ENCODE measurements at places on chromosomes 3 and 15. TPM values are rescaled to one million over a fixed set of nuclear protein-coding genes. Genes with fewer than 3 reads are reported as not detected.

The CAMP gene
- total RNA-seq, result not detected

The PTX3 gene
- 0.71 TPM for total RNA-seq

The ZDHHC3 gene
- total RNA-seq, result 48.4 TPM

The ITIH1 gene
- not detected for total RNA-seq

The SCN5A gene
- 0.55 TPM for total RNA-seq

The PTPRG gene
- total RNA-seq, result not detected

GRCh38 chr3:114056130-114057010, at the start of the genes CCDC191 and QTRT2:
CCDC191 (minus strand) TSS chr3:114056526; CDS start chr3:114056466, 60 bp downstream.
QTRT2 (plus strand) TSS chr3:114056737; CDS start chr3:114065258, 8,521 bp downstream.
- no peaks in the 10 kb centered on the region for H3K27me3 ChIP-seq
- peak within 1 kb of the TSS; percentile 97 for H3K27ac ChIP-seq
- peak within 1 kb of the TSS; percentile 94 for H3K4me3 ChIP-seq
- peaks cover 26% of the 10 kb centered on the region for H3K4me1 ChIP-seq
- peak; percentile 100 for DNase-seq
- peaks cover 7% of the 10 kb centered on the region for H3K36me3 ChIP-seq

- DNase-seq, result no peak
- no peaks in the 10 kb centered on the region for H3K4me1 ChIP-seq
- H3K4me3 ChIP-seq, result no peak overlapping the region
- H3K36me3 ChIP-seq, result no peaks in the 10 kb centered on the region
- H3K27me3 ChIP-seq, result no peaks in the 10 kb centered on the region
Measured at GRCh38 chr3:102156426-102156825, 278.4 kb upstream of the ZPLD1 start.

GRCh38 chr3:18567293-18567692, 142.2 kb upstream of the SATB1 start:
- no peaks in the 10 kb centered on the region for H3K27me3 ChIP-seq
- peaks cover 16% of the 10 kb centered on the region for H3K4me1 ChIP-seq
- H3K36me3 ChIP-seq, result peaks cover 3% of the 10 kb centered on the region
- no peak overlapping the region for H3K27ac ChIP-seq

DNA sequence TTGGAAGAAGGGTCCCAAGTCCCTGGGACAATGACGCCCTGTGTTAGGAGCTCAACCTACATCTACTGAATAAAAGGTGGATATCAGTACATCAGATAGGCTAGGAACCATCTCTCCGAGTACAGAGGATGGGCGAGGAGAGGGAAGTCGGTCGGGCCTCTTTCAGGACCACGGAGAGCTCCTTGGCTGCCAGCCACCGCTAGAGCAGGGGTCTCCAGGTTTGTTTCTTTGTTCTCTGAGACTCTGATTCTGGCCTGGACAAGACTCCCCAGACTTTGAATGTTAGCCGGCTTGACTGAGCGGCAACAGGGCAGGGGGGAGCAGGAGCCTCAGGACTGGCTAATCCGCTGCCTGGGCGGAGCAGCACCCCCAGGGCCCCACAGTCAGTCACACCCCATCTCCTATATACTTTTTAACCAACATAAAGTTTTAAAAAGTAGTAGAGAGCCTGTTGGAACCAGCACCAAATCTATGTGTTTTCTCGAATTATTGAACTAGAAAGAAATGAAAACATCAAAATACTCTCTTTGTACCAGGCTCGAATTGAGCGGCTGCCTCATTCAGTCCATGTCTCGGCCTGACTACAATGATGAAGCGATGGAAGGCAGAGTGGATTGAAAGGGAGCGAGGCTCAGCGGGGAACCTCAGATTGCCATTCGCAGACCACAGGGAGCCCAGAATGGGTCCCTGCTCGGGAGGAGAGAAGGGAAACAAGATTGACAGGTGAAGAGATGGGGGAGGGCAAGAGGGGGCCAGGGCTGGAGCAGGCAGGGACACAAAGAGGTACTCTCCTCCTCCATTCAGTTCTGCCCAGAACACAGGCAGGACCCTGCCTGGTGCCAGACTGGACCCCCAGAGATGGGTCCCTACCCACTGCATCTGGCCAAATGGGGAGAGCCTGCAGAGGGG, 131.6 kb downstream of the TPRA1 start:
- no peaks in the 10 kb centered on the region for H3K36me3 ChIP-seq
- H3K4me3 ChIP-seq, result no peak overlapping the region
- DNase-seq, result peak; percentile 23
- H3K27ac ChIP-seq, result no peak overlapping the region

DNA sequence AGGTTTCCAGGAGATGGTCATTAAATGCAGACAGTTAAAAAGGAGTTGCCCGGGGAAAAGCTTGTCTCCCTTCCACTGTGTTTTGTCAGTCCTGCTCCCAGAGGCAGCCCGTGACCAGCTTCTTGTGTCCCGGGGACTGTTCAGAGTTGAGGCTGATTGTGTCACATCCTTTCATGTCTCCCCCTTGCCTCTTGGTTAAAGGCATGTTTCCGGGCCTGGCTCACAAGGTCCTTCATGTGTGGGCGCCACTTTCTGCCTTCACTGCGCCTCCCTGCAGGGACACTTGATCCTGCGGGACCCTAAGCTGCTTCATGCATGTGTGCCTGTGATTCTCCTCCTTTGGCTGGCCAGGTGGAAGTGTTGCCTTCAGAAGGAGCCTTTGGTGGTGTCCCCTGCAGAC, 9.2 kb downstream of the CHCHD6 start:
- no peaks in the 10 kb centered on the region for H3K27me3 ChIP-seq
- H3K27ac ChIP-seq, result no peak overlapping the region
- no peak for DNase-seq
- H3K4me3 ChIP-seq, result no peak overlapping the region
- peaks cover 12% of the 10 kb centered on the region for H3K4me1 ChIP-seq
- H3K36me3 ChIP-seq, result no peaks in the 10 kb centered on the region

GRCh38 chr3:178707311-178708031, 171.2 kb downstream of the KCNMB2 start:
- no peak for DNase-seq
- no peaks in the 10 kb centered on the region for H3K27me3 ChIP-seq
- H3K36me3 ChIP-seq, result no peaks in the 10 kb centered on the region
- no peak overlapping the region for H3K27ac ChIP-seq

DNA sequence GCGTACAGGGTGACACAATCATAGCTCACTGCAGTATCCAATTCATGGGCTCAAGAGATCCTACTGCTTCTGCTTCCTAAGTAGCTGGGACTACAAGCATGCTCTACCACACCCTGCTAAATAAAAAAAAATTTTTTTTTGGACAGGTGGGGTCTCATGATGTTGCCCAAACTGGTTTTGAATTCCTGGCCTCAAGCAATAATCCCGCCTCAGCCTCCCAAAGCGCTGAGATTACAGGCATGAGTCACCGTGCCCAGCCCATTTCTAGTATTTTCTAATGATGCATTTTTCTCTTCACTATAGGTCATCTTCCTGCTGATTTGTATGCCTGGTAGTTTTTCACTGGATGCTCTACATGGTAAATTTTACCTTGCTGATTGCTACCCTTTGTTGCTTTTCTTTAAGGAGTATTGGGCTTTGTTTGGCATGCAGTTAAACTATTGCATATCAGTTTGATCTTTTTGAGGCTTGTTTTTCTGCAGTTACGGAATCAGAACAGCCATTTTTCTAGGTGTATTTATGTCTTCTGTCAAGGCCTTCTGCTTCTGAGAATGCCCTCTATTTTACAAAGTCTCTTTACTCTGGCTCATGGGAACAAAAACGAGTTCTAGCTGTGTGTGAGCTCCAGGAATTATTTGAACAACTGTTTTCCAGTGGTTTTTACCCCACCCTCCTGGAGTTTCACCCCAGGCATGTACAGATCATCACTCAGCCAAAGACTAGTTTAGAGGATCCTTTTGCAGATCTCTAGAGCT, 14.2 kb upstream of the NPTN start:
- no peak overlapping the region for H3K4me3 ChIP-seq
- no peak overlapping the region for H3K27ac ChIP-seq
- no peaks in the 10 kb centered on the region for H3K36me3 ChIP-seq

DNA sequence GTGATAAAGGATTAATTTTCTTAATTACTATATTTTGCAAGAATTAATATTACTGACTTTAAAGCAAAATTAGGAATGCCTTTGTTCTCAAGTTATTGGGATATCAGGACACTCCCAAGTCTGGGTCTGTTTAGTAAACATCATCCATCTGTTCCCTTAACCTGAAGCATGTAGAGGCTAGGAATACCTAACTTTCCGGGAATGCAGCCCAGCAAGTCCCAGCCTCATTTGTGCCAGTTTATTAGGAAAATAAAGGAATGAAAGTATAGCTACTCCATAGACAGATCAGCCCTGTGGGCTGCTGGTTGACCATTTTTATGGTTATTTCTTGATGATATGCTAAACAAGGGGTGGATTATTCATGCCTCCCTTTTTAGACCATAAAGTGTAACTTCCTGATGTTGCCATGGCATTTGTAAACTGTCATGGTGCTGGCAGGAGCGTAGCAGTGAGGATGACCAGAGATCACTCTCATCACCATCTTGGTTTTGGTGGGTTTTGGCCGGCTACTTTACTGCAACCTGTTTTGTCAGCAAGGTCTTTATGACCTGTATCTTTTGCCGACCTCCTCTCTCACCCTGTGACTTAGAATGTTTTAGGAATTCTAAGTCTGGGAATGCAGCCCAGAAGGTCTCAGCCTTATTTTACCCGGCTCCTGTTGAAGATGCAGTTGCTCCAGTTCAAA, 540.2 kb downstream of the NAALADL2 start:
- no peaks in the 10 kb centered on the region for H3K27me3 ChIP-seq
- DNase-seq, result no peak
- H3K4me3 ChIP-seq, result no peak overlapping the region
- H3K36me3 ChIP-seq, result no peaks in the 10 kb centered on the region
- H3K27ac ChIP-seq, result no peak overlapping the region

DNA sequence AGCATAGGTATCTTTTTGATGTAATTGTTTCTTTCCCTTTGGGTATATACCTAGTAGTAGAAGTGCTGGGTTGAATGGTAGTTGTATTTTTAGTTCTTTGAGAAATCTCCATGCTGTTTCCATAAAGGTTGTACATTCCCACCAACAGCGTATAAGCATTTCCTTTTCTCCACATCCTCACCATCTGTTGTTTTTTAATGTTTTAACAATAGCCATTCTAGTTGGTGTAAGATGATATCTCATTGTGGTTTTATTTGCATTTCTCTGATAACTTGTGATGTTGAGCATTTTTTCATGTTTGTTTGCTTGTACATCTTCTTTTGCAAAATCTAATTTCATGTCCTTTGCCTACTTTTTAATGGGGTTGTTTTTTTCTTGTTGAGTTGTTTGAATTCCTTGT, 80.0 kb upstream of the TMC3 start:
- peaks cover 11% of the 10 kb centered on the region for H3K36me3 ChIP-seq
- H3K4me1 ChIP-seq, result no peaks in the 10 kb centered on the region
- H3K27me3 ChIP-seq, result no peaks in the 10 kb centered on the region

DNA sequence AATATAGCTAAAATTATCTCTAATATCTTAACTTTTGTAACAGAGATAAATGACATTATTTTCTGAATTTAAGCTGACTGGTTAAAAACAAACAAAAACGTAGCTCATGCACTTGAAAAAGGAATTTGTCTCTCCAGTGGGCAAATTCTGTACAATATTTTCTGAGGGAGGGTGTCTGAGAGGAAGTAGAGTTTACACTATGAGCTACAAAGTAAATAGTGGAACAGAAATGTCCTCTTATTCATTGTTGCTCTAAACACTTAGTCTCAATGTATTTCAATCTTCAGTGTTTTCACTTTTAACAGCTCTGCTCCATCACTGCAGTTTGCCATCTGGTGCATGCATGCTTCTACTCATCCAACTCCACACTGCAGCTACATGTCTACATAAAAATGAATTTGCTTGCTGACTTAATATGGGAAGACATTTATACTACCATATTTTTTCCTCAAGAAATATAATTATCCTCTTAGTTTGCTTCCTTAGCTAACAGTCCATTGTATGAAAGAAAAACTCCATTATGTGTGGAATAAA, 817.4 kb upstream of the LMCD1 start:
- H3K4me1 ChIP-seq, result no peaks in the 10 kb centered on the region
- DNase-seq, result no peak
- H3K4me3 ChIP-seq, result no peak overlapping the region
- no peaks in the 10 kb centered on the region for H3K36me3 ChIP-seq
- no peaks in the 10 kb centered on the region for H3K27me3 ChIP-seq

DNA sequence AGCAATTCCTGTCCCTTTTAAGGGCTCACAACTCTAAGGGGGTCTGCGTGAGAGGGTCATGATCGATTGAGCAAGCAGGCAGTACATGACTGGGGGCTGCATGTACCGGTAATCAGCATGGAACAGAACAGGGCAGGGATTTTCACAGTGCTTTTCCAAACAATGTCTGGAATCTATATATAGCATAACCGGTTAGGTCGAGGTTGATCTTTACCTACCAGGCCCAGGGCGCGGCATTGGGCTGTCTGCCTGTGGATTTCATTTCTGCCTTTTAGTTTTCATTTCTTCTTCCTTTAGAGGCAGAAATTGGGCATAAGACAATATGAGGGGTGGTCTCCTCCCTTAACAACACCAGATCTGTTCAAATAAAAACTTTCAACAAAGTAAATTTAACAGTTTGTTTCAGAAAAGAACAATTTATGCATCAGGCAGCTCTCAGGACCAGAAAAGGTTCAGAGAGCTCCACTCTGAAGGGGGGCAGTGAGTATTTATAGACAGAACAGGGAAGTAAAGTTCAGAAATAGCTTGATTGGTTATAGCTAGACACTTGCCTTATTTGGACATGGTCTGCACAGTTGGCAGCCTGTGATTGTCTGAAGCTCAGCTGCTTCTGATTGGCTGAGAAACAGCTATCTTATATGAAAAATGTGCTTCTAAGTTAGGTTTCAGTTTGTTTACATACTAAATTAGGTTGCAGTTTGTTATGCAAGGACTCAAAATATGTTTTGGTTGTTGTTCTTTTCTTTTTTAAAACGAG, 17.2 kb upstream of the B4GALT4 start:
- no peak overlapping the region for H3K27ac ChIP-seq
- no peak overlapping the region for H3K4me3 ChIP-seq
- no peak for DNase-seq
- H3K27me3 ChIP-seq, result peaks cover 4% of the 10 kb centered on the region
- peaks cover 10% of the 10 kb centered on the region for H3K4me1 ChIP-seq
- no peaks in the 10 kb centered on the region for H3K36me3 ChIP-seq

DNA sequence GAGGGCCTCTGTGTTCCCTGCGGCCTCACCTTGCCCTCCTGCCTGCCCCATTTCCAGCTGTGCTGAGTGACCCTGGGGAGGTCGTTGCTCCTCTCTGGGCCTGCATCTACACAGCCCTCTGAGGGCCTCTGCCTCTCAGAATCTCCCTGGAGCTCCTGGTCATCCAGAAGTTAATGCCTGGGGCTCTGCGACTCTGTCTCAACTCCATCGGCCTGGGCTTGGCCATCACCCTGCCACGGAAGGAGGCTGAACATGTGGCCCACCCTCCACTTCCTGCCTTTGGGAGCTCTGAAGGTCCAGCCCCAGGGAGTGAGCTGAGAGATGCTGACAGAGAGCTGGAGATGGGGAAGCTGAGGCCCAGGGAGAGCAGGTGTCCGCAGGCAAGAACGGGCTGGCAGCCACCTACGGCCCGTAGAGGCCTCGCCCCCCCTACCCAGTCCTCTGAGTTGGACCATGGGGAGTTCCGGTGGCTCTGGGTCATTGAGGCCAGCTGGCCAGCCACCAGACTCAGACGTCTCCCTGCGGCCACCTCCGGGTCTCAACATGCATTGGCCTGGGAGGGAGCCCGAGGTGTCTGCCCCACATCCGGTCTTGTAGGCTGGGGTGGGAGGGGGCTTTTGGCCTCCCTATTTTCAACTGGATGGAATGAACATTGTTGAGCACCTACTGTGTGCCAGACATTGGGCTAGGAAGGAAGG, 34.2 kb downstream of the GRIP2 start:
- H3K4me3 ChIP-seq, result no peak overlapping the region
- no peak for DNase-seq
- H3K4me1 ChIP-seq, result peaks cover 2% of the 10 kb centered on the region
- H3K27me3 ChIP-seq, result peaks cover 5% of the 10 kb centered on the region
- no peak overlapping the region for H3K27ac ChIP-seq

Measured in naive thymus-derived CD8-positive, alpha-beta T cell (primary cell).